ACHN (cell line): ENCODE measurements at places on chromosomes 11 and 22.

DNA sequence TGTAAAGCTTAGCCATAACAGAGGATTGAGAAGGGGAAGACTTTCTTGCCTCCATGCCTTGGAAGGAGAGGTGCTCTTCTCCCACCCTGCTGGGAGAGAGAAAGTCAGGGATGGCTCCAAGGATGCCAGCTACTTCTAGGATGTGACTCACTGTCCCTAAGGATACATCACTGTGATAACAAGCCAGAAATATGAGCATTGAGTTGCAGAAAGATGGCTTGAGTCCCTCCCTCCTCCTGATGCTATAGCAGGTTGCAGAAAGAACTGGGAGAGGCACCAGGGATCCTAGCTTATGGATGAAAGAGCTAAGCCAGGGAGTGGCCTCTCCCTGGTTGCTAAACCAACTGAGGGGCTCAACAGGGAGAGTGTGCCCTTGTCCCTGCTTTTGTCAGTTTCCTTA, 27.8 kb upstream of the FJX1 start:
- no peak for DNase-seq

- no peak for DNase-seq
These were observed 56.3 kb downstream of the CD82 start for GRCh38 chr11:44621784-44622183.

DNA sequence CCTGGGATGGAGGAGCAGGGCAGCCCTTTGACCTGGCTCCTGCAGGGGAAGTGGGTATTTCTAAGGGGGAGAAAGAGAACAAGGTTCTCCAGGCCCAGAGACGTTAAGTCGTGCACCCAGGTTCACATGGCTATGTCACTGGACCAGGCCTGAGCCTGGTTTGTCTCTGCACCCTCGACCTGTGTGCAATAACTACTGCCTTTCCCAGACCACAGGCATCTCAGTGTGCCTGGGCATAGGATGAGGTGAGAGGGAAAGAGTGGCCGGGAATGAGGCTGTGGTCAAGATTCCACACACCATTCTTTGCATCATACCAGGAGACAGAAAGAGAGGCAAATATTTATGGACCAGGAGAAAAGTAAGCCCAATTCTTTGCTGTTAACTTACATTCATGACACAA, 66.8 kb downstream of the PRR5L start:
- DNase-seq: peak; percentile 82

- DNase-seq: no peak
These were observed 19.8 kb upstream of the FJX1 start for GRCh38 chr11:35598254-35599125.

GRCh38 chr22:20986365-20986764, 4.3 kb downstream of the LZTR1 start:
- no peak for DNase-seq
